Ovary (tissue), 10 donors: ENCODE measurements at places on chromosomes 7 and 10. TPM values are rescaled to one million over a fixed set of nuclear protein-coding genes. Genes with fewer than 3 reads are reported as not detected.

DNA sequence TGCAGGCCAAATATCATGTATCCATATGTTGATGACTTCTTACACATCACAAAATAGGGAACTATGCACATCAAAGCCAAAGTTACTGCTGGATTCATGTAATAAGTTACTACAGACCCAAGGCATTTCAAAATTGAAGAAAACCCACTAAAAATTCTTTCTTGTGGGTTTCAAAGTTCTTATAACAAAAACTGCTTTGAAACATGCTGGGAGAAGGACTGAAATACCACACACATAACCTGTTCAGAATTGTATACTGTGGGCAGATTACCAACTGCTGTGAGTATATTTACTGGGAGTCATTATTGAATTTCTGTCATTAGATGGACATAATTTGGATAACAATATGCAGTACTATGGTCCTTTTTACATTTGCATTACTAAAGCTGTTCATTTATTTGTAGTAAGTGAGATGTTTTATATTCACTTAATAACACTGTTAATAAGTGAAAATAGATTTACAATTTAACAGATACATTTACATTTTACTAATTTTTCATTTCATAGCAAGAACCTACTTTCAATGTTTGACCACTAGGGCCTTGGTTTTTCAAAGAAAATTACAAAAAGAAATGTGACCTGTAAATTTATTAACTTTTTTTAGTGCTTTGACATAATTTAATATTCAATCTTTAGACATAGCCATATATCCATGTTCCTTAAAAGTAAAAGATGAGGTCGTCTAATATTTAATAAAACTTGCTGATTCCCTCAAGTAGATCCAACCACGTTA, 132.6 kb downstream of the MAGI2 start:
- DNase-seq = no peak

- no peak for DNase-seq
Observed at GRCh38 chr10:63722537-63722936, 201.3 kb downstream of the REEP3 start.

DNA sequence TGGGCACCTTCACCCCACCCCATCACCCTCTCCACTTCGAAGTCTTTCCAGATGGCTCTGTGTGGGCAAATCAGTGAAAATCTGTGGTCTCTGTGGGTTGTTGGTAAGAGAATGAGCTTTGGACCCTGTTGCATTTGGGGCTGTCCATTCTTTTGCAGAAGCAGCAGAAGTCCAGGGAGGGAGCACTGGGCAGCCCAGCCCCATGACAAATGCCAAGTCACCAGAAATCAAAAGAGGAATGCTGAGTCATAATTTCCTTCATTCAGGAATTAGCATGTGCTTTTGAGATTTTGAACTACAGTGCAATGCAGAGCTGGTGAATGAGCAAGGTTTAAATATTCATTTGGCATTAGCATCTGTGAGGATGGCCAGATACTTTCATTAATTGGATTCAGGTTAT, 556.2 kb downstream of the LRMDA start:
- DNase-seq = no peak

DNA sequence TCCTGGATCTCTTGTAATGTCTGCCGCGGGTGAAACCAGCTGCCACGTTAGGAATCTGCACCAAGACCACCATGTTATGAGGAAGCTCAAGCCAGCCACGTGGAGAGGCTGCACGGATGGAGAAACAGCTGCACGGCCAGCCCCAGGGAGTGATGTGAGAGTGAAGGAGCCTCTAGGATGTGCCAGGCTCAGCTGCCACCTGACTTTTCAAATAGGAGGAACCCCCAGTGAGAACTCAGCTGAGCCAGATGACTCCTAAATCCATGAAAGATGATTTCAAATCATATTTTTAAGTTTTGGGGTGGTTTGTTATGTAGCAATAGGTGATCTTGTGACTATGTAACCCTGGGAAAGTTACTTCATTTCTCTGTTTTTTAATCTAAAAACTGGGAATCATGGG, 71.7 kb downstream of the PRKAG2 start:
- no peak for DNase-seq

DNA sequence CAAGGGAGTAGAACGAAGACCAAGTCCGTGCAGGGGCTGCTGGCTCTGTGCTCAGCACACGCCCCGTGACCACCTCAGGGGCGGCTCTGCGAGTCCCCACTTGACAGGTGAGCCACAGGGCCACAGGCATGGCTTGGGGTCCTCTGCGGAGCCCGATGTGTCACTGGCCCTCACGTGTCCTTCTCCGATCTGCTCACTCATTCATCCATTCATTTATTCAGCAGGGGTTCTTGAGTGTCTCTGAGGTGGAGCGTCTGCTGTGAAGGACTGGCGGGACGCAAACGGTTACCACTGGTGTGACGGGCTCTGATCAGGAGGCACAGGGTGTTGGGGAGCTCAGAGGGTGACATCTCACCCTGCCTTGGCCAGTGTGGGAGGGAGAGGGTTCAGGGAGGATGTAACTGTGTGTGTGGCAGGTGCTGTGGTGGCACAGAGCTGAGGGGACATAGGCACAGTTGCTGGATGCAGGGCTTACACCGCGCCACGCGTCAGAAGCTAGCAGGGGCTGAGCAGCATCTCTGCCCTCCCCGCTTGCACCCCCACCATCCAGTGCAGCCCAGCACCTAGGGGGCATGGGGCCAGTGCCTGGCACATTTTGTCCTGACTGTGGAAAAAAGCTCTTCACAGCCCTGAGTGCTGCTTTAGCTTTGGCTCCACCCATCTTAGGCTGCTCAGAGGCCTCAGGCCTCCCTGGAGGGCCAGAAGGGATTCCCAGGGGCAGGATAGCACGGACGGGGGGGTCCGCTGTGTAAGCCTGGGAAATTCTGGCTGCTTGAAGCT, 116.8 kb downstream of the LHPP start:
- DNase-seq = no peak

The HYAL4 gene
- not detected for total RNA-seq

- no peak for DNase-seq
Observed at GRCh38 chr10:123327896-123328295, 173.7 kb downstream of the BUB3 start.

GRCh38 chr10:71007516-71007915, 119.2 kb upstream of the PCBD1 start:
- DNase-seq = no peak

DNA sequence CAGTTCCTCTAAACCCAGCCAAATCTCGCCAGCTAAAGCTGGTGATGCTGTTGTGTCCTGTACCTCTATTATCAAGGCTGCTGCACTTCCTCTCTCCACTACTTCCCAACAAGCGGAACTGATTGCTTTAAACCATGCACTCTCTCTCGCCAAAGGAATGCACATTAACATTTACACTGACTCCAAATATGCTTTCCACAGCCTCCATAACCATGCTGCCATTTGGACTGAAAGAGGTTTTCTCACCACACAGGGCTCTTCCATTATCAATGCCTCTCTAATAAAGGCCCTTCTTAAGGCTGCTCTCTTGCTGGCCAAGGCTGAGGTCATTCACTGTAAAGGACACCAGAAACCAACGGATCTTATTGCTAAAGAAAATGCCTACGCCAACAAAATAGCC, 11.4 kb upstream of the LRRC61 start:
- DNase-seq = no peak

DNA sequence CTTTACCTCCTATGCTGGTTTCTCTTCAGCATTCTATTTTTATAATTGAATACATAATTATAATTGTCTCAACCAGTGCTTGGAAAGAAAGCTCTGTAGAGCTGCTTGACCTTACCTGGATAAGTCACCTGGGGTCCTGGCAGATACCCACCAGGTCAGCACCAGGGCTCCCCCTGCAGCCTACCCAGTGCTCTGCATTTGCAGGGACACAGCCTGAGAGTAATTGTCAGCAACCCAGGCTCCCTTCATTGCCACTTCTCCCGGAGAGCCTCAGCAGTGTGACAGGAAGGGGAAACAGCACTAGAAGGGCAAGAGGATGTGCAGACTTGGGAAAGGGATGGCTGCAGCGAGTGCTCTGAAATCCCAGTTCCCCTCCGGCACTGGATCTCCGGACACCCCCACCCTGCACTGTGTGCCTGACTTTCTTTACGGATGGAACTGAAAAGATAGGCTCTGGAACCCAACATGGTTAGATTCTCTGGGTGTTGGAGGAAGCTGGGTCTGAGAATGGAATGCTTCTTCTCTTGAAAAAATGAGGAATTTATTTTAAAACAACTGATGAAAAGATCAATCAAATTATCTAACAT, 11.4 kb upstream of the PAX4 start:
- no peak for DNase-seq

The POT1 gene
- total RNA-seq = 17.0 TPM

DNA sequence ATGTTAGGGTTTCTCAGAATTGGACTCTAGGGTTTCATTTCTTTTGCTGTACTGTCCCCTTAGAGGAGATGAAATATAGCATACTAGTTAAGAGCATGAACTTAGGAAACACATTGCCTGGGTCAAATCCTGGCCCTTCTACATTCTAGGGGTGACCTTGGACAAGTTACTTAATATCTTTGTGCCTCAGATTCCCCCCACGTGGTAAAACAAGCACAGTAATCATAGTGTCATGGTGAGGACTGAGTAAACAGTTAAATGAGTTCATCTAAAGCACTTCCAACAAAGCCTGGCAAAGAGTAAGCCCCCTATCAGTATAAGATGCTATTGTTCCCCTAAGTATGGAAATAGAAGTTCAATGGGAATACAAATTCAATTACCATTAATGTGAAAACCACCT, 5.1 kb downstream of the DPY19L1 start:
- DNase-seq = no peak

The EEF1AKMT2 gene
- 20.7 TPM for total RNA-seq

DNA sequence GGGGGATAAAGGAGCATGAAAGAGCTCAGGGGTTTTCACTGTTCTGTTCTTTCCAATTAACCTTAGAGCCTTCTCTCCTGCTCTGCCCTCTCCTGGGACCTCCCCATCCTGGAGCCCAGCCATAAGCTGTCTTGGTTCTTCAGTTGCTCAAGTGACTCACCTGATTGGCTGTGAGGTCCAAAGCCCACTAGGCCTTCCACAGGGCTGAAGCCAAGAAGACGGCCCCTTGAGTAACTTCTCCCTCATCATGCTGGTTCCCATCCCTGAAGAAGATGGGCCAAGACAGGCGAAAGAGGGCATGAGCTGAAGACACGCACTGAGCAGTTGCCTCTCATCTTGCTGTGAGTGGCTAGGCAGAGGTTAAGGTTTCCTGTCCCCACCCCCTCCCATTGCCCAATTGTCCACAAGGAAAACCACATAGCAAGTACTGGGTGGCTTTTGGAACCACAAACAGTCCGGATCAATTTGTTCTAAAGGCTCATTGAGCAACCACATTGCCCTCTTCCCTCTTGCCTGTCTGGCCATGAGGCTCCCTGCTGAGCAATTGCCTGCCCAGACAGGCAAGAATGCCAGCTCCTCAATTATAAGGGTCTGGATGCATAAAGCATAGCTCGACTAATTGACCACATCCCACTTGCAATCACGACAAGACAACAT, 43.9 kb upstream of the GPAM start:
- DNase-seq = no peak

- DNase-seq = no peak
Observed at GRCh38 chr10:73044378-73045285, 52.0 kb downstream of the P4HA1 start.

The PTPRE gene
- total RNA-seq = 5.4 TPM

- DNase-seq = no peak
Observed at GRCh38 chr7:16764942-16765341, 11.4 kb downstream of the TSPAN13 start.

GRCh38 chr7:94374231-94374630, 20.5 kb upstream of the COL1A2 start:
- peak; percentile 87 for DNase-seq

- DNase-seq = no peak
Observed at GRCh38 chr7:141785706-141786552, 4.1 kb upstream of the TAS2R5 start.

The SKIDA1 gene
- total RNA-seq = 1.1 TPM

The FAM237B gene
- total RNA-seq = not detected

- DNase-seq = no peak
Observed at GRCh38 chr10:78177491-78178185, 144.0 kb downstream of the RPS24 start.

DNA sequence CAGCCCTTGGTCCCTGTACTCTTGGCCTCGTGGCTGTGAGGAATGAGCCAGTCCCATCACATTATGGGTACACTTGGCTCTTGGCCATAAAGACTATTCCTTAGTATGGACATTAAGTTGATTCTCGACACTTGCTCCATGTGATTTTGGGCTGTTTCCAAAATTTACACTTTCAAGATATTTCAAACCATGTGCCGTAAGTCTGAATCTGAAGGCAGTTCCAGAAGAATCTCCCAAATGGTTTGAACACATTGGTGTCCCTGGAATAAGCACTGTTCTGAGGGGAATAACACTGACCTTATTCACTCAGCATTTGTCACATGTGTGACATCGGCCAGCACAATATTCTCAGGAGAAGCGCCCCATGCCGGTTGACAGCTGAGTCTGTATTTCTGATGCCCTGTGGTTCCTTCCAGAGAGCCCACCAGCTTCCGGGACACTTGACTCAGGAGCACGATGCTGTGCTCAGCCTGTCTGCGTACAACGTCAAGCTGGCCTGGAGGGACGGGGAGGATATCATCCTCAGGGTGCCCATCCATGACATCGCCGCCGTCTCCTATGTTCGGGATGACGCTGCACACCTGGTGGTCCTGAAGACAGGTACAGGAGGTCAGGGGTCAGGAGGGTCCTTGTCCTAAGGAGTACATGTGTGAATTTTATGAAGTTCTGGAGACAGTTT, 24.6 kb downstream of the NACAD start:
- no peak for DNase-seq

The BICC1 gene
- 29.2 TPM for total RNA-seq

DNA sequence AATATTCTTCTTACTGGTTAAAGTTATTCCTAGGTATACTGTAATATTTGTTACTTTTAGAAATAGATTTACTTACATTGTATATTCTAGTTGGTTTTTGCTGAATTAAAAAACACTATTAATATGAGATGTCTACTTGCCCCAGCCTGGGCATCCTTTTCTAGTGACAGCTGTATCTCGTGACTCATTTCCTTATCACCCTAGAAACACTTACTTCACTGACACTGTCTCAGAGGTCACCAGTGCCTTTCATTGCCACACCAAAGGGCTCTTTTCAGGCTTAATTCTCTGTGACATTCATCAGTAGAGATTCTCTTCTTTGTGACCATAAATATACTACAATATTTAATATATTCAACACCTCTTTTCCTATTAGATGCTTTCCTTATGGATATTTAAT, 194.7 kb downstream of the GALNT17 start:
- no peak for DNase-seq

GRCh38 chr10:9875353-9875752, 1142.3 kb upstream of the CELF2 start:
- DNase-seq = no peak

The TRPV5 gene
- total RNA-seq = not detected

DNA sequence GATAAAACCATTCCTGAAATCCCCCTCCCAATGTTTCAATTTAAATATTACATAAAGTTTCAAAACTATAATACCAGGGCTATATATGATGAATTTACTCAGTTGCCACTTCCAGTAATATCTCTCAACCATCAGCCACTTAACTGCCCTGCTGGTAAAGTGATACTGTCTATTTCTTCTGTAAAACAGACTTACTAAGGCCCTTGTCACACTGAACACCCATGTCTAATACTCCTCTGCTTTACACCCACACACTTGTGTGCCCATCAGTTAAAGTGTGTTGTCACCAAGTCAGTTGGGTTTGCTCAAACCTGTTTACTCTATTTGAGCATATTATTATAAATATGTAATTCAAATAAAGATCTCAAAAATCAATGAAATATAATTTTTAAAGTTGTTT, 29.1 kb upstream of the DMTF1 start:
- DNase-seq = no peak

GRCh38 chr10:84292502-84292901, 35.9 kb upstream of the CCSER2 start:
- no peak for DNase-seq

The TWIST1 gene
- 5.0 TPM for total RNA-seq

The MAT1A gene
- total RNA-seq = 6.5 TPM

GRCh38 chr7:17844514-17845196, 95.6 kb downstream of the SNX13 start:
- no peak for DNase-seq
